T-helper 1 cell (primary cell): ENCODE measurements at places on chromosomes 6 and 20.
A peak's percentile ranks its signal among the peaks of the same experiment; 100 is the strongest.

DNA sequence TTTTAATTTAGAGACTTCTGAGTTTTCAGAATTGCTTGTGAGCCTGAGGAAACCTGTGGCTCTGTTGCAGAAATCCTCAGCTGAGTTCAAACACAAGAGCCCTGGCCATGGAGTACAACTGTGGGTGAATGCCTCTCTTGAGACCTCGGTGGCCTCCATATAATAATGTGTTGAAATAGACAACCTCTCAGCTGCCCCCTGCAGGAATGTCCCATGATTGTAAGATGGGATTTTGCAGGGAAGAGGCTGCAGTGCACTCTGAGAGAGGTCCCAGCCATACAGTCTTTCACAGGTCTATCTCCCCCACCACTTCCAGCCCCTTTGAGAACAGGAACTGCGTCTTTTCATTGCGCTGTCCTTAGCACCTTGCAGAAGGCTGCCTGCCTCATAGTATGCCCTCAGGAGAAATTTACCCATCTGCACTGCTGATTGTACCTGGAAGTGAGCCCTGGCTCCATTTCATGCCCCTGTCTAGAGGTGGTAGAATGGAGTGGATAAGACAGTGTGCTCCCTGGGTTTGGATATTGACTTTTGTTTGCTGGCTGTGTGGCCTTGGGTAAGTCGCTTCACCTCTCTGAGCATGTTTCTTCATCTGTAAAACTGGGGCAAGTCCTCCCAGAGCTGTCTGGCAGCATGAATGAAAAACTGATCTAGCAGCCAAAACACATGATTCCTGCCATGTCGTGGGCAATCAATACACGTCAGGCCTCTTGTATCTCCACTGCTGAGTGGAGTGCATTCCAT, 16.8 kb upstream of the CDH22 start:
- no peak for DNase-seq

DNA sequence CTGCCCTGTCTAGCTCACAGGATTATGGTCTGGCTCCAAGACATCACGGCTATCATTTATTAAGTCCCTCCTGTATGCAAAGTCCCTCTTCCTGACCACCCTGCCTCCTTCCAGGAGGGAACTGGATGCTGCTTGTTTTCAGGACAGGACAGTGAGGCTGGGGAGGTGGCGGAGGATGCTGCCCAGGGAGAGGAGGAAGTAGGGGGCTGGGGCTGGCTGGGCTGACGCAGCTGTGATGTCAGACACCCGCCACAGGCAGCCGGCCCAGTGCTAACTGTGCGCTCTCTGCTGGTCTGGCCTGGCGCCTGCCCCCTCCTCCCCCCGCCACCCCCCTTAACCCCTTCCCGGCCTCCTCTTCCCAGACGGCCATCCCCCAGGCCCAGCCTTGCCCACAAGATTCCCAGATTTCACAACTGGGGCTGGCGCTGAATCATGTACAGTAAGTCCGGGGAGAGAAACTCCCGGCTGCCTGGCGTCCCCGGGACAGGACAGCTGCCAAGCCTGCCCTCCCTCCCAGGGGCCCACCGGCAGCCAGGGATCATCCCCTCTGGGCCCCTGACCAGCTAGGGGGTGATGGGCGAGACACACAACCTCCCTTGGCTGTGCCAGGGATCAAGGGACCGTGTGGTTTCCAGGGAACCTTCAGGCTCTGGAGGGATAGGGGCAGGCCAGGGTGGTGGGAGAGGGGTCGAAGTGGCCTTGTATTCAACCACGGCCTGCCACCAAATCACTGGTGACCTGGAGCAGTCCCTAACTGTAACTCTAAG, 118.1 kb downstream of the CEBPB start:
- no peak for DNase-seq

- peak; percentile 17 for DNase-seq
Measured at GRCh38 chr20:49508435-49509199, 26.1 kb upstream of the KCNB1 start.

- no peak for DNase-seq
Measured at GRCh38 chr20:17525650-17526049, 5.5 kb downstream of the BFSP1 start.

DNA sequence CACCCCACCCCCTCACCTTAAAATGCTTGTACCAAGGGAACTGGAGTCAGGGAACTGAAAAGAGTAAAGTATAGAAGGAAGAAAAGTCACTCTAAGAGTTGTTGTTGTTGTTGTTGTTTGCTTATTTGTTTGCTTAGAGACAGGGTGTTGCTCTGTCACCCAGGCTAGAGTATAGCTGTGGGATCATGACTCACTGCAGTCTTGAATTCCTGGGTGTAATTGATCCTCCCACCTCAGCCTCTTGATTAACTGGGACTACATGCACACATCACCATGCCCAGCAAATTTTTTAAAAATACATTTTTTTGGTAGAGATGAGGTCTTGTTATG, 681.6 kb upstream of the GJE1 start:
- no peak for DNase-seq
